Activated gamma-delta T cell treated with Interleukin-2 at 50 U/mL for 16 hours (primary cell): ENCODE measurements at places on chromosomes 3 and 15.

GRCh38 chr15:66290518-66290917 lies 2.9 kb upstream of the DIS3L start:
- no peak for DNase-seq

DNA sequence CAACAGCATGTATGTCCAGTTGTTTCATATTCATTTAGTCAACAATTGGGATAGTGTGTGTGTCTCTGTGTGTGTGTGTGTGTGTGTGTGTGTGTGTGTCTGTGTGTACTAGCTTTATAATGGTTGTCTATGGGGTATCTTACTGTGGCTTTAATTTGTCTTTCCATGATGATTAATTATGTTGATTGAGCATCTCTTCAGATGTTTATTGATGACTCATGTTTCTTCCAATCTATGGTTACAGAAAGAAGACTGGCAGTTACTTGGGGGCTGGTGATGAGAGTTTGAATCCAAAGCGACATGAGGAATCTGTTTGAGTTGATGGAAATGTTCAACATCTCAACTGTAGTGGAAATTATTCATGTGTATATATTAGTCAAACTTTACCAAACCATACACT lies 440.1 kb downstream of the ZNF385D start:
- no peak for DNase-seq

DNA sequence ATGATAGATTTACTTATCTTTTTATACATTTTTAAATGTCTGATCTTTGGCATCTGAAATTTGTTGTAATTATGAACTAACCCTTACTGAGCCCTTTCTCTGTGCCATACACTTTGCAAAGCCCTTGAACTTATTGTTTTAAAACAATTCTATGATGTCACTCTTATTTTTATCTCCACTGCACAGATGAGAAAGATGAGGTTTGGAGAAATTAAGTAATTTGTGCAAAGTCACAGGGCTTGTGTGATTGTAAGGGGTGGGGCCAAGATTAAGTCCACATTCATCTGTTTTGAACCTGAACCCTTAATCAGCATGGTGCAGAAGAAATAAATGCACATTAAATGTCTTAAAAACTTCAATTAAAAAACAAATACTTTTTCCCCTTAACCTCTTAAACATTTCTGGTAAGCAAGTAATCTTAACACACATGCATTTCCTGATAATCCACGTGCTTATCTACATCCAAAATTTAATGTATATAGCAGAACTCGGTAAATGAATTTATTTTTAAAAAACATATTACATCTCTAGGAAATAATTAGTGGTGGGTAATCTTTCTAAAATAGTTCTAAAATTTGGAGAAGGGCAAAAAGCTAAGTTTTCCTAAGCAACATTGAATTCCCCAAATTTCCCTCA lies 189.8 kb upstream of the TBC1D5 start:
- no peak for DNase-seq

GRCh38 chr3:40837300-40837699 lies 312.5 kb downstream of the ZNF621 start:
- DNase-seq: no peak

DNA sequence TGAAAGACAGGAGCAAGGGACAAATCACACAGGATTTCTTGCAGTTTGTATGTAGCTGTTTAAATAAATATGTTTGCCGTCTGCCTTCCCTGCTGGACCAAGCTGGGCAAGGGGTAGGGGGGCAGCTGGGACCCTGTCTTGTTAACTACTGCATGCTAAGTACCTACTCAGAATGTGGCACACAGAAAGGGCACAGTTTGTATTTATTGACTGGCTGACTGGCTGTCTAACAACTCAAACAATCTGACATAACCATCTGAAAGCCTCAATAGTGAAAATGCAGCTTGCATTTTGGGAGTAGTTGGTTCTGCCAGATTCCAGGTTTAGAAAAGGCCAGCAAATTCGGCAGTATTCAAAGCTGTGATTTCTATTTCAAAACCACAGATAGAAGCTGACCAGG lies 16.6 kb upstream of the MAGI1 start:
- no peak for DNase-seq

DNA sequence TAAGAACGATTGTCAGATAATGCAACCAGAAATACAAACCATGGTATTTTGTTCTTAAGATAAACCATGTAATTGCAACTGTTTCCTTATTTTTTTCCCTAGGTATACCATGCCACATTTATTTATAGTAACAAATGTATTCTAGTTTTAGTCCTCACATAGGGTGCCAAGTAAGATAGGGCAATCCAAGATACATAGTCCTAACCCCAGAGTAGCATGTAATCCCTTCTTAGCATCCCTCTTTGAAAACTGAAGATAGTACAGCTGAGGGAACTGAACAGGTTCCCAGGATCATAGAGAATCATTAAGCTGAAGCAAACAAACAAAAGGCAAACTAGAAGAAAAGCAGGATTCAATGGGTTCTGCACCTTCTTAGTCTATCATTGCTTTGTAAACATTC lies 24.8 kb downstream of the TRNT1 start:
- DNase-seq: no peak

GRCh38 chr15:31175484-31175883 lies 74.0 kb upstream of the TRPM1 start:
- no peak for DNase-seq

DNA sequence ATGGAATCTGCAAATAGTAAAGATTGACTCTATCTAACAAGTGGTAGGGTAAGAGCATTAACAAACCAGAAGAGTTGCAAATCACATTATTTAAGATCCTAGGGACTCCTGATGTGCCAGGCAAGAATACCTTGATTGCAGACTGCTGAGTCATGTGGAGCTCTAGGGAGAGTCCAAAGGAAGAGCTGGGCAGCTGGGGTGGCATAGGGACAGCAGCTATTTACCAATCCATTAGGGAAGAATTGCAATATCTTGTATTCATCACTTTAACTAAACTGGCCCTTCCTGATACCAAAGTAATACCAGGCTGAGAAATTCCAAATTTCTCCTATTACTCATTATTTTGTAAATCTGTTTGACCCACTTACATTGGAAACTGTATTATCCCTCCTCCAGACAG lies 52.2 kb upstream of the ACP3 start:
- DNase-seq: no peak

DNA sequence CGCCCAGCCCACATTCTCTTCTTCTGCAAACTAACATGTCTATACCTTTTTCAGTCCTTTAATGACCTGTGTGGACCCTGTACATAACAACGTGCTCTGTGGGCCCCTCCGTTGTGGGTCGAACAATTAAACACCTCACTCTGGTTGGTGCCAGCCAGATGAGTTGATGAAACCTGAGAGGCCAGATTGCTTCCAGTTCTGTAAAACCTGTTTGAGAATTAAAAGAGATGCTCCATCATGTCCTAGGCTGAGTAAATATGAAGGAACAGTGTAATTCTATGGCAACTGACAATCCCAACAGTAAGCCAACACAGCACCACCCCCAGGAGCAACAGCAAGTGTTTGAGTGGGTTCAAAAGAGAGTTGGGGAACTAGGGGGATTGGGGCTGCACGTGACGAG lies 5.7 kb upstream of the THBS1 start:
- no peak for DNase-seq

- no peak for DNase-seq
Observed at GRCh38 chr15:96052572-96053030, 277.9 kb upstream of the NR2F2 start.

- DNase-seq: no peak
Observed at GRCh38 chr3:155231792-155232191, 61.7 kb downstream of the STRIT1 start.

DNA sequence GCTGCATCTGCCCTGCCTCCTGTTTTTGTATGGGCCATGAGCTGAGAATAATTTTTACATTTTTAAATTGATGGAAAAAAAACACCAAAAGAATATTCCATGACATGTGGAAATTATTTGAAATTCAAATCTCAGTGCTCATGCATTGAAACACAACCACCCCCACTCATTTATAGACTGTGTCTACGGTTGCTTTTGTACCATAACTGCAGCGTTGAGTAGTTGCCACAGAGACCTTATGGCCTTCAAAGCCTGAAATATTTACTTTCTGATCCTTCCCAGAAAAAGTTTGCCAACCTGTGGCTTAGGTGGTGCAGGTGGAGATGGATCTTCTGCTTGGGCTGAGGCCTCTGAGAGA lies 28.1 kb downstream of the ARNT2 start:
- no peak for DNase-seq

- no peak for DNase-seq
Observed at GRCh38 chr15:68318008-68318835, 40.7 kb downstream of the FEM1B start.
